Activated naive CD4-positive, alpha-beta T cell treated with anti-CD3 and anti-CD28 coated beads, Interleukin-2, amount 50 U/mL, for 16 hours (primary cell): ENCODE measurements at places on chromosomes 1 and 21.

- no peak for DNase-seq
Observed at GRCh38 chr21:34126691-34127090, 53.3 kb downstream of the MRPS6 start.

DNA sequence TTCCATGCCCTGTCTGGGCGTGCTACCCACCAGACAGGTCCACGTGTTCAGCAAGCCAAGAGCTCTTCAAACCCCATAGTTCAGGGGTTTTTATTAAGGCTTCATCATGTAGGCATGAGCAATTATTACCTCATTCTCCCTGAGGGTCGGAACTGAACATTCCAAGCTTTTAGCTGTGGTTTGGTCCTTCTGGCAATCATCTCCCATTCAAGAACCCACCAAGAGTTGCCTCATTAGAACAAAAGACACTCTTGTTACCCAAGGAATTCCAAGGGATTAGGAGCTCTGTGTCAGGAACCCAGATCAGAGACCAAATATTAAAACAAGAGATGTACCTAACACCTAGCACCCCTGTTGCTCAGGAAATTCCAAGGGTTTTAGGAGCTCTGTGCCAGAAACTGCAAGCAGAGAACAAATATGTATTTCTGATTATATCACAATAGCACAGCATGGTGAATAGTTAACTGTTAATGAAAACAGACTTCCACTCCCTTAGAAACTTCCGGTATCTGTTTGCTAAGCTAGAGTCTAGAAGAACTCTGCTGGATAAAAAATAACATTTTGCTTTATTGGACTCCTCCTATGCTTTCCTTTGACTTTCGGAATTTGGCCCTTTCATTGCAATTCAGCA, 201.2 kb upstream of the L1TD1 start:
- no peak for DNase-seq

DNA sequence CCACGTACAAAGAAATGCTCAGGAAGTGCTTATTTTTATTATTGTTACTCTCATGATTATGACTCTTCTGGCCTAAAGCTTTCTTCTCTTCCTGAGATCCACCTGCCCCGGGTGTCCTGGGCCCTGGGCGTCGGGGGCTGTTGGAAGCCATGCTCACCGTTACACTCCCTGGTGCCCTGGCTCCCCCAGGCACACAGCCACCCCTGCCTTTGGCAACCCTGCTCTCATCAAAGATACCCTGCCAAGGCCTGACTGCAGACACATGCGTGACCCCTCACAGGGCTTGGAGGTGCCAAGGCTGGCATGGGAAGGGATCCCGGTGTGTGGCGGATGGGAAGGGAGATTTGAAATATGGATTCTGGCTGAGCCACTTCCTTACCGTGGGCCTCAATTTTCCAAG, 3.3 kb upstream of the KISS1 start:
- no peak for DNase-seq

- DNase-seq: no peak
Observed at GRCh38 chr21:25171438-25171837, 435.8 kb downstream of the MRPL39 start.

GRCh38 chr1:200731654-200732332, 6.9 kb upstream of the CAMSAP2 start:
- DNase-seq: no peak

DNA sequence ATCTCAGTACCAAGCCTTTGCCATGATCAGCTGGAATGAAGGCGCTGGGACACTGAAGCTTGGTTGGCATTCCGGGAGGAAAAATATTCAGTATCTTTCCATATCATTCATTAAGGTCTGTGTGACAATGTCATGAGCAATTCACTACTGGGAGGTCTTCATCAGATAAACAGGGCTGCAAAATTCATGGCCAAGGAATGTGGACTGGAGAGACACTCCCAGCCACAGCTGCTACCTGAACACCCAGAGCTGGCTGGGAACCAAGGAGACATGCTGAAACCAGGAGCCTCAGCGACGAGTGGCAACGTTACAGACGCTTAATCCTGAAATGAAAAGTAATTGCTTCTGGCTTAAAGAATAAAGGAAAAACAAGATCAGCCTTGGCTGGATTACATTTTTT, 30.6 kb upstream of the DDAH1 start:
- DNase-seq: no peak

DNA sequence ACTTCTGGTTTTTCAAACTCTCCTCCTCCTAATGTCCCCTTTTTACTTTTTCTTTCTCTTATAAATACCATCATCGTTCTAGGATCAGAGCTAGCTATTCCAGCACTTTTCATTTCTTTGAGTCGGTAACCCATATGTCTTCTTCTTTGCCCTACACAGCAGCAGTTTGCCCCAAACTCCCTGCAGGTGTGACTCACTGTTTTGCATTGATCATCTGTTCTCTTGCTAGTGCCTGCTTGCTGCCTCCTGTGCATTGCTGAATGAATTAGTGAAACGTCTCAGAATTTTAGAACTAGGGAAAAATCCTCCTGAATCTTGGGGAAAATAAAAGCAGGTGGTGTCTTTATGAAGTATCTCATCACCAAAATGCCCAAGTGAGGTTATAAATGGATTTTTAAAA, 21.7 kb downstream of the KCNK2 start:
- DNase-seq: no peak

GRCh38 chr1:185719021-185719420, 15.2 kb upstream of the HMCN1 start:
- no peak for DNase-seq
